ENCODE measurements at places on chromosomes 1 and 21.

GRCh38 chr1:44777969-44778635, 2.8 kb downstream of the RPS8 start:
- no peak for DNase-seq

DNA sequence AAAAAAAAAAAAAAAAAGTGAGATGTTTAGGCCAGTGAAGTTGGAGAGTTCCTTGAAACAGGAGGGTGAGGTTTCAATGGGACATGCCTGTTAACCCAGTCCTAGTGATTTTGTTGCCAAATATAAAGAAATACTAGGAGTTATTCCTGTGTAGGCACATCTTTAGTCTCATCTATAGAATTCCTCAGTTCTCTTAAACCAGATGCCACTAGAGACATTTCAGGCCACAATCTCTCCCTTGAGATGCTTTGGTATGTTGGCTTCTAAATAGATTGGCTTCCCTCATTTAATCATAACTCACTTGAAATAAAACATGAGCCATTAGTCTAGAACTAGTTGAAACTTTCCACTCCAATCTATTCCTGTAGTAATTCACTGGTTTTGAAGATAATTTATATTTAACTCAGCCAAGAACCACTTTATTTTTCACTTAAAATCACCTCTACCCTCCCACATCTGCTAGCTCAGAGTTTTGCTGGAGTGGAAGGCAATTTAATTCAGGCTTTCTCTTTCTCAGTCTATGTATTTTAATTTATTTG, 29.8 kb downstream of the GPR137B start:
- no peak for DNase-seq

GRCh38 chr1:63316984-63317816, 5.2 kb upstream of the FOXD3 start:
- DNase-seq: no peak

- DNase-seq: no peak
These were observed 13.5 kb downstream of the RUNX1 start for GRCh38 chr21:35035581-35035980.

- no peak for DNase-seq
These were observed 35.4 kb downstream of the KIAA1614 start for GRCh38 chr1:180947901-180948640.

DNA sequence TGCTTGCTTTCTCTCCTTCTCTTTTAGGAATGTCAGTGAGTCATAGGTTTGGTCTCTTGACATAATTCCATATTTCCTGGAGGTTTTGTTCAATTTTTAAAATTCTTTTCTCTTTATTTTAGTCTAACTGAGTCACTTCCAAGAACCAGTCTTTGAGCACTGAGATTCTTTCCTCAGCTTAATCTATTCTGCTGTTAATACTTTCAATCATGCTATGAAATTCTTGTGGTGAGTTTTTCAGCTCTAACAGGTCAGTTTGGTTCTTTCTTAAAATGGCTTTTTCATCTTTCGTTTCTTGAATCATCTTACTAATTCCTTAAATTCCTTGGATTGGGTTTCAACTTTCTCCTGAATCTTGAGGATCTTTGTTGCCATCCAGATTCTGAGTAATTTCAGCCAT, 321.0 kb downstream of the PTBP2 start:
- no peak for DNase-seq

GRCh38 chr1:70587872-70588366, 176.9 kb downstream of the CTH start:
- no peak for DNase-seq

DNA sequence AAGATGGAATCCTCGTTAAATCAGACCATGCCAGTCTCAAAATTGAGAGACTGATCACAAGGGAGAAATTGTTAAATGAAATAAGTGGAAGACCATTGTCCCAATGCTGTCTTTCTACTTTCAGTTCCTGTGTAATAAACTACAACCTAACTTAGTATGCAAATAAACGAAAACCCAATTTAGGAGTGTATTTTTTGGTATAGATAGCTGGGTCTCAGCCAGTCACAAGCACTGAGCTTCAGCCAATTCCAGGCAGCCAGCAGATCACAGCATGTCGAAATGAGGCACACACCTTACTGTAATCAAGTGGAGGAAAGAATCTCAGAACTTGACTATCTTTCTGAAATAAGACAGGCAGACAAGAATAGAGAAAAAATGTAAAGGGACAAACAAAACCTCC, 33.0 kb upstream of the VN1R5 start:
- DNase-seq: no peak

DNA sequence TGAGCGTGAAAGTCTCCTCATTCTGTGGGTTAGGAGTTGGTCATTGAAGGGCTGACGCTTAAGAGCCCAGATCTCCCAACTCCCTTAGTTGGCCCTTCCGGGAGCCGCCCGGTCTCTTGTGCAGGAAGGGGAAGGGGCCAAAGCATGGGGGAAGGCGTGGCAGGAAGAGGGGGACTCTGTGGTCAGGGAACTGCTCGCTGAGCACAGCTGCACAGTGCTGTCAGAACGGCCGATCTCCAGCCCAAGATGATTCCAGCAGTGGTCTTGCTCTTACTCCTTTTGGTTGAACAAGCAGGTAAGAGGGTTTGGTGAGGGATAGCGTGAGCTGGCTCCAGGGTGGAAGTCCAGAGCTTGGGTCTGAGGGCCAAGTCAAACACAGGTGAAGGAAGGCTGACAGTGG, at the start of gene FCER1G:
Gene FCER1G (plus strand): TSS at position 220 of the 400 bp plus-strand sequence. CDS start 27 bp downstream, at position 247.
- DNase-seq: no peak

DNA sequence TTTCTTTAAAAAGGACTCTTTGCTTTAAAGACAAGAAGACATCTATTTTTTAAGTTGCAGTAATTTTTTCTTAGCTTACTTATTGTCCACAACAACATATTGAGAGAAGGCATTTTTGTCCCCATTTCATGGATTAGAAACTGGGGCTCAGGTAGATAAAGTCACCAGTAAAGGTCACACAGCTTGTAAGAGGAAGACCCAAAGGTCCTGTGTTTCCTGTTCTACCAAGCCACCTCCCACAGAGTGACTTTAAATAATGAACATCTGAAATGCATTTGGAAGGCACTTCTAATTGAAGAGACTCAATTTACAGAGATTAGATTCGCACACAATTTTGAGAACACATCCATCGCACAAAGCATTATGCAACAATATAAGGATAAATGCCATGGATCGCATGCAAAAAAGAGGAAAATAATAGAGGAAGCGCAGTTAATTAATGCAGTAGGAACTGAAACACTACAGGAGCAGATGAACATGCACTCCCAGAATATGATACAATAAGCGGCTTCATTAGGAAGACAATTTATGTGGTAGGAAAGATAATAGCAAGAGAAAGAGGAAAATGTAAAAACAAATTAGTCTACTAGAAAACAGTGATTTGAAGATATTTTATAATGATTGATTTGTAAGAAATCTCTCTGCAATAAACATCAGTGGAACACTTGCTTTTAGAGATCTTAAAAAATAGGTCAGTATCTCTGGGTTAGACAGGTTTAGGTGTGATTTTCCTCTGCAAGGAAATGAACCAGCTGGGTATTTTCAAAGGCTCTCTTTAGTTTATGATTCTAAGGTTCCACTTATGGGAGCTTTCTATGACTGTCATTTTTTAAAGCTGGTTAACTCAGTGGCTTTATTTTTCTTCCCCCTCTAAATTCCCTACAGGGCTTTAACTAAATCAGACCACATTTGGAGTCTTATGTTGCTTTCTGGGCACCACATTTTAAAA, 27.1 kb upstream of the CD2 start:
- no peak for DNase-seq

- DNase-seq: no peak
These were observed 127.7 kb downstream of the S1PR1 start for GRCh38 chr1:101364370-101365120.

DNA sequence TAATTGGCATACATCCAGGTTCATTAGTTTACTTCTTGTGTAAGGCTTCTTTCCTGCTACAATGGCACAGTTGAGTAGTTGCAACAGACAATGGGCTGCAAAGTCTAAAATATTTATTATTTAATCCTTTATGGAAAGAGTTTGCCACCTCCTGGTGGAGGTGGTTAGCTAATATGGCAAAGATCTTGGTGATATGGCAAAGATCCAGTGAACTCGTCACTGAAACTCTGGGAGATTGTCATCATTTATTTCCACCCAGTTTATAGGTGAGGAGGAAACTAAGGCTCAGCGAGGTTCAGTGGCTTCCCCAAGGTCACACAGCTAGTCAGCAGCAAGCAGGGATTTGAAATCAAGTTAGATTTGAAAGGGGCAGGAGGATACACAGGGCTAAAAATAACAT, 16.1 kb upstream of the IFFO2 start:
- no peak for DNase-seq
